ENCODE measurements at places on chromosomes 7 and 10.

DNA sequence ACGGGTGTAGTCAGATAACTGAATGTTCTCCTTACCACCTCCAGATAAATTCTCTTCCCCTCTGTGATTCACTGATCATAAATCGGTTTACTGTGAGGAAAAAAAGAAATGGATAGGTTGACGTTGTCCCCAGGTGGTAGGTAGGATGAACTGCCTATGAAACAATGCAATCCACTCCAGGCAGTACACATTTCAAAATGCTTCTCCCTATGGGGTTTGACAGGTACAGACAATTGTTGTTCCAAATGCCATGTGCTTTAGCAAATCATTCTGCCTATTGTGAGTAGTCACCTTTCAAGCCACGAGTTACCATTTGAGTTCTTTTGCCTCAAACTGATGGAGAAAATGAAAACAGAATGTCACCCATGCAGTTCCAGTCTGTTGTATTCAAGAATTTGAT, 21.8 kb downstream of the VIM start:
- no peak for DNase-seq

DNA sequence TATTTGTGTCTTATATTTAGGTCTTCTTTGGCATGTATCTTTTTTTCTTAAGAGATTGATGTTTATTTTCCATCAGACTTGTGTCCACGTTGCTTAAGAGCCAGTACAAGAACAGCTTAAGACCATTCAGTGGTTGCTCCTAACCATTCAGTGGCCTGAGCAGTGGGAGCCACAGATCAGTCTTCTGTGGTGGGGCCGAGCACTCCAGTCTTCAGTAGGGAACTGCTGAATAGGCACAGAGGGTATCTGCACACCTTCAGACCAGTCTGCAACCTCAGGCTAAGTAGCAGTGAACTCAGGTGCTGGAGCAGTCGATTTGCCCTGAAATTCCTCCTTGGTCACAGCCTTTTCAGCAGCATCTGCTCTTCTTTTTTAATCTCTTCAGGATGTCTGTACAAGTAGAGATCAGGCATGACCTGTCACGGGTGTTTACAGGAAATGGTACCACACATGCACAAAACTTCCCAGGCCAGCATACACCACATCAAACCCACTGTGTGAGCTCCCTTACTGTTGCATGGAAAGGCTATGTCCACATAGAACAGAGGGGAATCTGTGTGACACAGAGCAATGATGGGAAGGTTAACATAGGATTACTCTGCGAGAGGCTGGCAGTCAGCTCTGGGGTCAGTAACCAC, 51.5 kb downstream of the FAM107B start:
- DNase-seq: no peak

GRCh38 chr7:105157278-105157677, 143.3 kb downstream of the KMT2E start:
- DNase-seq: no peak

DNA sequence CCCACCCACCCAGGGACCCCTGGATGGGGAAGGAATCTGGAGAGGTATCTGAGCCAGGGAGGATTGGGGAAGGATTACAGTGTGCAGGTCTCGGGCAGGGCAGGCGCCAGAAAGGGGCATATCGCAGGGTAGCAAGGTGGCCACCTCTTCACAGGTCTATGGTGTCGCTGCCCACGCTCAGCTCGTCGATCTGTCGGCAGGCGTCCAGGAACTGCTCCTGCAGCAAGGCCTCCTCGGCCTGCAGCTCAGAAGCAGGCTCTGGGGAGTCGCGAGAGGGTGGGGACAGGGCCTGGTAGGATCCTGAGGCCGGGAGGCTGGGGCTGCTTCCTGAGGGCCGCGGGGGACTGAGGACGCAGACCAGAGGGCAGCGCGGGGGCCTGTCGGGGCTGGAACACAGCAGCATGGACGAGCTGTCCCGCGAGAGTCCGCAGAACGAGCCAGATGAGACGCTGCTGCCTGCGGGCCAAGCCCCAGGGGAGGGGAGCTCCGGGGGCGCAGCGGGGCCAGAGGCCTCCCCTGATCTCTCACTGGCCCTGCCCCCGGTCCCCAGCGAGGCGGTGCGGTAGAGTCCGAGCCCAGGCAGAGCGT, 7.1 kb upstream of the RBM28 start:
- DNase-seq: no peak

DNA sequence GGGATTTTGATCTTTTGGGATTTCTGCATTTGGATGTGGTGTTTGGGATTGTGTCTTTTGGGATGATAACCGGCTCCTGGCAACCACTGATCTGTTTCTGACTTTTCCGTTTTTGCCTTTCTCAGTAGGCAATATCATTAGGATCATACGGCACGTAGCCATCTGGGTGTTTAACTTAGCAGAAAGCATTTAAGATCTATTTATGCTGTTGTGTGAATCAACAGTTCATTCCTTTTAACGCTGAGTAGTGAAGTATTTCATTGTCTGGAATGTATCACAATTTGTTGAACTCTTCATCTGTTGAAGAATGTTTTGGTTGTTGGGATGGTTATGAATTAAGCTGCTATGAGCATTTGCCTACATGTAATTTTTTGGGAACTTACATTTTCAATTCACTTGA, 459.6 kb downstream of the SDK1 start:
- no peak for DNase-seq

Data from NCI-H748 treated with DMSO at 0.1 percent for 48 hours (cell line).